ENCODE measurements at places on chromosomes 13 and 19. TPM values are rescaled to one million over a fixed set of nuclear protein-coding genes. Genes with fewer than 3 reads are reported as not detected.

TEX26 gene
- total RNA-seq = not detected

FFAR2 gene
- not detected for total RNA-seq

NEK5 gene
- total RNA-seq = 0.31 TPM

ZNF562 gene
- total RNA-seq = 30.5 TPM

SIGLEC9 gene
- total RNA-seq = not detected

GRIK5 gene
- not detected for total RNA-seq
